ENCODE measurements at places on chromosomes 13 and 19.

DNA sequence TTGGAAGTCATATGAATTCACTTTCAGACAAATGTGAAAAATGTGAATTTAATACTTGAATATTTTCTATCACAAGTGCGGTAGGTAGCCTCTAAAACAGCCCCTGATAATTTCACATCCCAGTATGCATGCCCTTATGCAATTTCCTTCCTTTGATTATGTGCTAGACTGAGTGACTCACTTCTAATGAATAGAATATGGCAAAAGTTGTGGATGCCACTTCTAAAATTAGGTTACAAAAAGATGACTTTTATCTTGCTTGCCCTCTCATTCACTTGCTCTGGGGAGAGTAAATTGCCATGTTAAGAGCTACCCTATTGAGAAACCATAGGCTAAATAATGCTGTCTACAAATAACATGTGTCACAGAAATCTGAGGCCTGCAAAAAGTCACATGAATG lies 402.5 kb upstream of the PCDH9 start:
- DNase-seq = no peak

GRCh38 chr13:73334445-73334844 lies 275.6 kb downstream of the KLF5 start:
- DNase-seq = no peak

DNA sequence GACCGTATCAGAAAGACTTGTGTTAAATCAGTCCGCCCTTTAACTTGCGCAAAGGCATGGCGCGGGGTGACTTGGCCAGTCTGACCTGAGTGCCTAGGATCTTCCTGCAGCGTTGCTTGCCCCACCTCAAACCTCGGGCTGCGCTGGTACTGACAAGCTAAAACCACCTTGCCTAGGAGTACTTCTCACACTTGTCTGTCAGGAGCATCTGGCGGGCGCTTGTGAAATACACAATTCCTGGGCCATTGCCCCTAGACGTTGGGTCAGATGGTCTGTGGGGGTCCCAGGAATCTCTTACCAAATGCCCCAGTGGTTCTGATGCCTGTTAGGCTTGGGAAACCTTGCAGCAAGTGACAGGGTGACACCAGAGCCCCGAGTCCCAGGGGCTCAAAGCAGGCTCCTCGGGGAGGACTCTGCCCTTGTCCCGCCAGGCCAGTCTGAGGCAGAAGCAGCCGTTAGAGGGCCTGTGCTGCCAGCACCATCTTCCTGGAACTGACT lies 12.9 kb downstream of the CEBPG start:
- no peak for DNase-seq

GRCh38 chr13:75508002-75508548 lies 26.1 kb upstream of the TBC1D4 start:
- DNase-seq = no peak

DNA sequence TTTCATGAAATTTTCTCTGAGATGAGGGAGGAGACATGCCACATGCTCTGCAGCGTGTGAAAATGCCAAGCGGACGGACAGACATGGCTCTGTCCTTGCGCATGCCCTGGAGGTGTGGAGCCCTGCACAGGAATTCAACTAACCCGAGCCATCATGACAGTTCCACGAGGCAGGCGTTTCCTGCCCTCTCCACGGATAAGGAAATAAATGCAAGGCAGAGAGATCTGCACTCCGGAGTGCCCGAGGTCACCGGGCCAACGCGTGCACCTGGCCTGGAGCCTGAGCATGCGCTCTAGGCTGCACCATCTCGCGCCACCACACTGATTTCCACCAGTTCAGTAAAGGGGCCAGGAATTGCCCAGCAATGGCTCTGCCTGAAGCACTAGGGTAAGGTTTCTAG lies 298.2 kb downstream of the MYO16 start:
- DNase-seq = no peak

DNA sequence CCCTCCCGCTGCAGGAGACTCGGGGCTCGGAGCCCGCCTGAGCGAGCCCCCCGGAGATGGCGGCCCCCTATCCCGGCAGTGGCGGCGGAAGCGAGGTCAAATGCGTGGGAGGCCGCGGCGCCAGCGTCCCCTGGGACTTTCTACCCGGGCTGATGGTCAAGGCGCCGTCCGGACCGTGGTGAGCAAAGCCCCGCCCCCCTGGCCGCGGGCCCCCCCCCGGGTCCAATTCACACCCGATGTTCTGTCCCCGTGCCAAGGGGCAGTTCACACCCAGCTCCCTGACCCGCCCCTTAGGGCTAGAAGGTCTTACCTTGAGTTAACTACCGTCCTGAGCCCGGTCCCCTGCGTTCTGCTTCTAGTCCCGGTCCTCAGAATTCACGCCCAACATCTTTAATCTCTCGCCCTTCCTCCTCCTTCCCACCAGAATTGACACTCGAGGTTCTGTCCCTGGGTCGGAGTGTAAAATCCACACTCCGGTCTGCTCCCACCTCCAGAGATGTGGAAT lies 1.4 kb downstream of the NPAS1 start:
- no peak for DNase-seq

- no peak for DNase-seq
Observed at GRCh38 chr13:51328488-51328887, 11.0 kb upstream of the SERPINE3 start.
